Glomerular endothelial cell (primary cell): ENCODE measurements at places on chromosomes 4 and X. TPM values are rescaled to one million over a fixed set of nuclear protein-coding genes. Genes with fewer than 3 reads are reported as not detected.

DNA sequence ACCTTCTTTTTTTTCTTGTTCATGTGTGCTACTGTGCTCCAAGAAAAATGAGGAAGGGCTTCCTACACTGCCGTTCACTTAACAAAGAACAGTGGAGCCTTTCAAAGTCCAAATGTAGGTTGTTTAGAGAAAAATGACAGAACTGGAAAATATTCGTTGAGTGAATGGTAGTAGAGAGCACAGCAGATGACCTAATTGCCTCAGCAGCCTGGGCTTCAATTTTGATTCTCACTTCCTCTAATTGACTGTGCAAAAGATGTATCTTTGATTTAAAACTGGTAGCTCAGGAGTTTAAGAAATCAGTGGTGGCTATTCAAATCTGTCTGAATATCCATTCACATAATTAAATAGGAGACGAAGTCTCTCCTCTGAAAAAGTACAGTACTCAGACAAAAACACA is 5.2 kb downstream of the NLGN4X start:
- DNase-seq, result no peak

- DNase-seq, result no peak
Measured at GRCh38 chr4:168832763-168833575, 177.1 kb downstream of the CBR4 start.

GRCh38 chr4:123209436-123209835 is 187.2 kb upstream of the SPRY1 start:
- DNase-seq, result no peak

- DNase-seq, result peak; percentile 64
Measured at GRCh38 chr4:158670975-158671664, 567 bp downstream of the C4orf46 start.

- DNase-seq, result no peak
Measured at GRCh38 chrX:2676794-2677675, 14.1 kb upstream of the CD99 start.

GRCh38 chr4:136931781-136932180 is 600.5 kb downstream of the PCDH18 start:
- no peak for DNase-seq

- no peak for DNase-seq
Measured at GRCh38 chr4:53935780-53936179, 128.6 kb downstream of the CHIC2 start.

GRCh38 chr4:87985097-87985886 is 9.8 kb downstream of the SPP1 start:
- DNase-seq, result no peak

GRCh38 chr4:89000844-89001360 is 56.1 kb downstream of the FAM13A start:
- peak; percentile 81 for DNase-seq

DNA sequence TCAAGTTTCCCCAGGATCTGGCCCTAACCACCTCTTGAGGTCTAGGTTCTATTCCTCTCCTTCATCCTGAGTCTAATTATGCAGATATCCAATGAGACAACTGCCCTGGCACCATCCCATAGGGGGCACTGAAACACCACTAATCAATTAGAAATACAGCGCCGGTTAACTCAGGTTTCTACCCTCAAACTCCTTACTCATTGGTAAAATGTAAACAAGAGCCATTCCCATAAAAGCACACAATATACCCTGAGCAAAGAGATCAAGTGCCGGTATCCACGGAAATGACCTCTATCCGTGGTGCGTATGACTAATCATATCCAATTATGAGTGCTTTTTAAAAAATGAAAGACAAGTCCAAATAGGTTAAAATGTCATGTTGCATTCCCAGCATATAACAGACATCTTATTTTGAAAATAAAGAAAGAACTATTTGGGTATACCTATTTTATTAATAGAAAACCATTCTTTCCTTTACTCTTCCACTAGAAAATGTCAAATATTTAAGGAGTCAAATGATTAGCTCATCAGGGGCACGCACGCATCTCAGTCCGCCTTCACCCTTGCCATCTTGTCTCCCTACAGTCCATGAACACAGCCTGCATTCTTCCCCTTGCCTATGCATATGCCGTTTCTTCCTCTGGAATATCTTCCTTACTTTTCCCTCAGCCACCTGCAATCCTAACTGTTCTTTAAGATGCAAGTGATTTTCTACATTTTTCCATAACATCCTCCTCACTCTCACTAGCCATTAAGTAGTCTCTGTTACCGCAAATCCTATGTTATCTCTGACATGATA is 141.1 kb downstream of the MAML3 start:
- peak; percentile 78 for DNase-seq

- no peak for DNase-seq
Measured at GRCh38 chrX:24607616-24608015, 39.5 kb downstream of the PCYT1B start.

Gene VCX
- total RNA-seq, result not detected in 2 replicates

Gene SHISA3
- 2.0 and 3.2 TPM in 2 replicates for total RNA-seq

Gene EMCN
- 43.6 and 58.8 TPM in 2 replicates for total RNA-seq

Gene EGF
- 0.10 and 0.41 TPM in 2 replicates for total RNA-seq

Gene GPRASP1
- 0.58 and 1.9 TPM in 2 replicates for total RNA-seq
